ENCODE measurements at places on chromosomes 5 and 9.

- DNase-seq: no peak
- H3K4me1 ChIP-seq: no peaks in the 10 kb centered on the region
- peaks cover 5% of the 10 kb centered on the region for H3K27me3 ChIP-seq
- no peak overlapping the region for H3K4me3 ChIP-seq
- H3K27ac ChIP-seq: no peak overlapping the region
Observed at GRCh38 chr9:14434971-14435718, 121.2 kb upstream of the NFIB start.

DNA sequence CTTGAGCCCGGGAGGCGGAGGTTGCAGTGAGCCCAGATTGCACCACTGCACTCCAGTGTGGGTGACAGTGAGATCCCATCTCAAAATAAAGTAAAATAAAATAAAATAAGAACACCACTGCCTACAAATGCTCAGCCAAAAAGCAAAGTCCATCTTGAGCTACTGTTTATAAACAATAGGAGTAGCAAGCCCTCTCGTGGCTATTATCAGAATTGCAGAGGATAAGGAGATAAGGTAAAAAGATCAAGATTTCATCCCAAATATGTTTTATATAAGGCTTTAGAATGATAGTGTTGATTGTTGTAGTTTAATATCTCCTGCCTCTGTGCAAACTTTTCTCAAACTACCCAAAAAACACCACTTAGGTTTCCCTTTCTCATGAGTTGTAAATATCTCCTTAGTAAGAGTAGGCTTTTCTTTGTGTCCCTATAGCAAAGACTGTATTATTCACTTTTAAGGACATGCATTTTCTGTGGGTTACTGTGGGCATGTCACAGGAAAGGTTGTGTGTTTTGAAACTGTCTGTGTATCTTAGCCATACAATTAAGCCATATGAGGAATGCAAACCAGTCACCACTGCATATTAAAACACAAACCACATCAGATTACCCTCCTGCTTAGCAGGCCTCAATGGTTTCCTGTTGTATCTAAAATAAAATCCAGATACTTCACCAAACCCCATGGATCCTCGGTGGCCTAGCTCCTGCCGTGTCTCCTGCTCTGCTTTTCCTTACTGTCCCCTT lies 31.8 kb upstream of the CKS2 start:
- H3K4me3 ChIP-seq: no peak overlapping the region
- H3K27ac ChIP-seq: no peak overlapping the region
- no peak for DNase-seq
- peaks cover 16% of the 10 kb centered on the region for H3K4me1 ChIP-seq
- H3K36me3 ChIP-seq: no peaks in the 10 kb centered on the region

- peaks cover 2% of the 10 kb centered on the region for H3K4me1 ChIP-seq
- DNase-seq: no peak
- no peaks in the 10 kb centered on the region for H3K27me3 ChIP-seq
- H3K36me3 ChIP-seq: no peaks in the 10 kb centered on the region
Observed at GRCh38 chr5:40784916-40785315, 13.3 kb downstream of the PRKAA1 start.

DNA sequence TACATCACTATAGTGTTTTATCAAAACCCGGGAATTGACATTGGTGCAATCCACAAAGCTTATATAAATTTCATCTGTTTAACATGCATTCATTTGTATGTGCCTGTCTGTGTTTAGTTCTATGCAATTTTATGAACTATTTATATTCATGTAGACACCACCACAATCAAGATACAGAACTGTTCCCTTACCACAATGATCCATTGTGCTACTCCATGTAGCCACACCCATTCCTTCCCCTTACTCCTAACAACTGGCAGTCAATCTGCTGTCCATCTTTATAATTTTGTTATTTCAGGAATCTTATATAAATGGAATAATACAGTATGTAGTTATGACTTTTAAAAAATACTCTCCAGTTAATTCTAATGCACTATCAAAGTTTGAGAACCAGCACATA lies 389.5 kb downstream of the HTR1A start:
- no peak overlapping the region for H3K27ac ChIP-seq
- no peaks in the 10 kb centered on the region for H3K4me1 ChIP-seq

DNA sequence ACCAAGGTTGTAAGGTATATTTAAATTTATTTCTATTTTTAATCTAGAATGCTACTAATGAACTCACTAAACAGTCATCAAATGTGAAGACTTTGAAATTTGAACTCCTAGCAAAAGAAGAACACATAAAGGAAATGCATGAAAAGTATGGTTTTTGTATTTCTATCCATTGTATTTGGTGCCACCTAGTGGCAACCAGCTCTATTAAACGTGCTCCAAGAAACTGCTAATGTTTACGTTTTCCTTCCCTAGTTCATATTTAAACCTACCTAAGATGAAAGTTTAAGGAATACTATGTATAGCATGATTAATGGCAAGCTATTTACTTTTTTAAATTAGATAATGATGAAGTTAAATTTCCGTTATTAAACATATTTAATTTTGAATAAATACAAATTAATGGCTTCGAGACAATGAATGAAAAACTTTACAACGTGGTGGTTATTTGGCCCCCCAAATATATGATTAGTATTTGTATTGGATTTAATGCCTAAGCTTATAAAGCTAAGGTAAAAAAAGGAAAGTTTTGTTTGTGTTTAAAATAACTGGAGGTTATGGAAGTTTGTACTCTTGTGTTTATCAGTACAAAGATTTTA lies 115.9 kb upstream of the SH3GL2 start:
- H3K4me3 ChIP-seq: no peak overlapping the region
- peak; percentile 1 for DNase-seq
- no peaks in the 10 kb centered on the region for H3K36me3 ChIP-seq

DNA sequence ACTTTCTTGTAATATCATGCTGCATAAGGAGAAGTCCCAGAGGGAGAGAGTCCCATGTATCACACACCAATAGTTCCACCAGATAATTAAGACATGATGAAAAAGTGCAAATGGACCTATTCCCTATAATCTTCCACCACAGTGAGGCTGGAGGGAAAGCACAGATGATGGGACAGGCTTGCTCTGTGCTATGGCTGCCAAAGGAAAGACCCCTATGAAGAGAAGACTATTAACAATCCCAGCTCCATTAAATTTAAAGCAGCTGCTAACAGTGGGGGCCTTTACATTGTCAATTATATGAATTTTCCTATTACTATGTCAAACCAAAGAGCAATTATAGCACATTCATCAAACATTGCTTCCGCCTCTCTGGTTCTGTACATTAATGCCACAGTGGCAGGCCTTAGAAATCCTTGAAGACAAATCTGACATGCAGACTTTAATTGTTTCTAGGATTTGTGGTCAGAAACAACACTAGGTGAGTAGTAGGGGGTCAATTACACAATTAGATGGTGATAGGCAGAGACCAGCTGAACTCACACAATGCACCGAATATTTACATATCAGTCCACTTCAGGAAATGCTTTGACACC lies 551.3 kb downstream of the TLE1 start:
- H3K27me3 ChIP-seq: no peaks in the 10 kb centered on the region
- no peak overlapping the region for H3K4me3 ChIP-seq
- no peaks in the 10 kb centered on the region for H3K36me3 ChIP-seq
- no peak overlapping the region for H3K27ac ChIP-seq
- DNase-seq: no peak

DNA sequence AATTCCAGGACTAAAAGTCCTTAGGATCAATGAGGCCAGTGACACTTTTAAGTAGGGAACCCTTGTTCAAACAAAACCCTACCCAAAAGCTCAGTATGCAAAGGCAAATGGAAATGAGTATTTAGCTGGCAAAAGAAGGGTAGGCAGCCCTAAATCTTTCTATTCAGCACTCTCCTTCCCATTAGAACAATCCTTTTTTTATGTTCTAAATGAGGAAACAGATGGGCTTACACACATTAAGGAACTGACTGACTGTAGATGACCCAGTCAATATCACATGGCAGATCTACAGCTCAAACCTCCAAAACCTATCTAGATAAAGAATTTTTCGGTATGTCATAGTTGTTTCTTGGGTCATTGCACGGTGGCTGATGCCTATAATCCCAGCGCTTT lies 7.2 kb downstream of the CSNK1A1 start:
- peaks cover 44% of the 10 kb centered on the region for H3K36me3 ChIP-seq
- H3K27ac ChIP-seq: no peak overlapping the region
- no peak overlapping the region for H3K4me3 ChIP-seq
- peaks cover 49% of the 10 kb centered on the region for H3K4me1 ChIP-seq

DNA sequence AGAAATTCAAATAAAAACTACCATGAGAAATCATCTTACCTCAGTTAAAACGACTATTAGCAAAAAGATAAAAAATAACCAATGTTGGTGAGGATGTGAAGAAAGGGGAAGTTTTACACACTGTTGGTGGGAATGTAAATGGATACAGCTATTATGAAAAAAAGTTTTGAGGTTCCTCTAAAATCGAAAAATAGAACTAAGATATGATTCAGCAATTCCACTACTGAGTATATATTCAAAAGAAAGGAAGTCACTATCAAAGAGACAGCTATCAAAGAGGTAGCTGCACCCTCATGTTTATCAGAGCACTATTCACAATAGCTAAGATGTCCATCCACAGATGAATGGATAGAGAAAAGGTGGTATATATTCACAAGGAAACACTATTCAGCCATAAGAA lies 1888.4 kb downstream of the MAT2B start:
- no peak for DNase-seq
- no peaks in the 10 kb centered on the region for H3K27me3 ChIP-seq
- no peaks in the 10 kb centered on the region for H3K36me3 ChIP-seq
- H3K27ac ChIP-seq: no peak overlapping the region

DNA sequence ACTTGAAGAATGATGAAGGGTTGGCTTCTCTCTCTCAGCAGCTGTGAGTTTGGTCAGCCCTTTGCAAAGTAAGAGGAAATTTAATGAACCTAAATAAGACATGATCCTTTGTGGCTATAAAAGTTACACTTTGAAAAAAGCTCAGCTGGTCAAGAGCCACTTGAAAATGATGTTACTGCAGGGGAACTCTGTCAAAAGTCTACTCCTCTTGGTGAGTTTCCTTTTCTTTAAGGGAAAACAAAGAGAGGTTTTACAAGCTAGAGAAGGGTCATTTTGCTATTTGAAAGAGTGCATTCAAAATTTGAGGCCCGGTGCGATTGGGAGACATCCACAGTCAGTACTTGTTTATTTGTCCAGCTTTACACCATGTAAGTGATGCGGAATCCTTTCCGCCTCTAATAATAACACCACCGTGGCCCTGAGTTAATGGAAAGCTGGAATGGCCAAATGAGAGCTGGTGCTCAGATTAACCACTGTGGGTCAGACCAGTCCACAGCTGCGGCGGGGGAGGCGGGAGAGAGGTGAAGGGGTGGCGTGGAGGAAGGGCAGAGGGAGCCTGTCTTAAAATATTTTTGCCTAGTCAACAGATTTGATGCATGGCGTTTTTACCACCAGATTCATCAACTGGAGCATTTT lies 404.0 kb downstream of the TLE4 start:
- no peak for DNase-seq
- H3K4me1 ChIP-seq: no peaks in the 10 kb centered on the region
- no peaks in the 10 kb centered on the region for H3K36me3 ChIP-seq
- H3K27me3 ChIP-seq: no peaks in the 10 kb centered on the region

DNA sequence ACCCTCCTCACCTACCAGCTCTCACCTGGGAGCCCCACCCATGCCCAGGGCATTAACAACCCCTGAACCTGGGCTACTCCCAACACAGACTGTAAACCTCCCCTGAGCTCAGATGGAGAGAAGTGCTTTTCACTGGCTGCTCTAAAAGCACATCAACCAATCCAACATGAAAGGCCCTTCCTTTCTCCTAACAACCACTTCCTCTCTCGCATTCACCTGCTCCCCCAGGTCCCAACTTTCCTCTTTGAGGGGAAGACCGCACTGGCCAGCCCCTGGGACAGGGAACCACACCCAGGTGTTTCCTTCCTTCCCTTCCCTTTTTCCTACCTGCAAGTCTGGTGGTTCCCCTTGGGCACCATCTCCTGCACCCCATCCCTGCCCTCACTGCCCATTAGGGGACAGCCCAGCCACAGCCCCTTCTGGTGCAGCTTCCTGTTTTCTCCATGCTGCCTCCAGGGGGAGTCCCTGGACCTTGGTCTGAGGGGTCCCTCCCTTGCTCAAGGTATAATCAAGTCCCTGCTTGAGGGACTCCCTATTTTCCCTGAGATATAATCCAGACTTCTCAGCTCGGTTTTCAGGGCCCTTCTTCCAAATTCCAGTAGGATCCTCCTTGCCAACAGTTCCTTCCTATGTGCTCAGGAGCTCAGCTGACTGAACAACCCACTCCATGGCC lies 30.5 kb upstream of the DAB2IP start:
- H3K27ac ChIP-seq: no peak overlapping the region
- no peak overlapping the region for H3K4me3 ChIP-seq
- no peak for DNase-seq
- H3K36me3 ChIP-seq: no peaks in the 10 kb centered on the region
- no peaks in the 10 kb centered on the region for H3K4me1 ChIP-seq

- no peaks in the 10 kb centered on the region for H3K27me3 ChIP-seq
- no peaks in the 10 kb centered on the region for H3K4me1 ChIP-seq
Observed at GRCh38 chr5:31122998-31123951, 70.2 kb upstream of the CDH6 start.

DNA sequence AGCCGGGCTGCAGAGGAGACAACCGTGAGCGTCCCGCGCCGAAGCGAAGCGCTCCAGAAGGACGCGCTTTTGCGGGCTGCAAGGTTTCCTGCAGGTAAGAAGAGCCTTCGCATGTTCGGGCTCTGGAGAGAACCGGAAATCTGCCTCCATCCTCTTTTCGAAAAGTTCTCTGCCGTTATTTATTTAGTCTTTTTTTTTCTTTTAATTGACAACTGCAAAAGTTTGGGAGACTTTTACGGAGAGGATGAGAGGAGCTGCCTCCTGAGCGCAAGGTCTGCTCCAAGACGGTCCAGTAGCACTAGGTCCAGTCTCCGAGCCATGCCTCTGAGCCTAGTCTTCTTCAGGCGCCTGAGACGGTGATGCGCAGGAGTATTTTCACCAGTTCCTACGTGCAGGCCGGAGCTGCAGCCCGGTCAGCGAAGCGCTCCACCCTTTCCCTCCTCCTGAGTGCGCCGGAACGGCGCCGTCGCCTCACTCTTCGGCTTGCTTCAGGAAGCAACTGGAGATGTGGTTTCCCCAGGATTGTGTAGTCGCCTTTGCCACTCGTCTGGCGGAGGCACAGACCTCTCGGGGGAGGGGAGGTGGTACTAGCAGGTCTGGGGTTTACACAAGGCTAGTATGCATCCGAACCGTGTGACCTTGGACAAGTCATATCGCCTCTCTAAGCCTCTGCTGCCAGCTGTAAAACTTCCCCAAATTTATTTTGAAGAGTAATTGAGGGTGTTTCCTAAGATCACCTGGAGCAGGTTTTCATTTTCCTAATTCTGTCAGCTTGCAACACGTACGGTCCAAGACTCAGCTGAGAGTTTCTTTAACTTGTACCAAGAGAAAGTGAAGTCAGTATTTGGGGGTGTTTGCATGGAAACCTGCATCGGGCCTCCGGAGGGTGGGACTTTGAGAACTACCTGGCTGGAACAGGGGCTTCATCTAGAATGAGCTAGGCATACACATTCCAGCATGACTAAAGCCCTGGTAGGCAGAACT lies 4.5 kb downstream of the POU4F3 start:
- no peak for DNase-seq
- no peak overlapping the region for H3K27ac ChIP-seq
- H3K4me3 ChIP-seq: no peak overlapping the region
- H3K27me3 ChIP-seq: peaks cover 18% of the 10 kb centered on the region

GRCh38 chr9:78685471-78685870 lies 388.5 kb downstream of the PSAT1 start:
- H3K4me3 ChIP-seq: no peak overlapping the region
- no peak overlapping the region for H3K27ac ChIP-seq
- H3K36me3 ChIP-seq: no peaks in the 10 kb centered on the region
- H3K4me1 ChIP-seq: no peaks in the 10 kb centered on the region

Data from T-cell (primary cell).